Fibroblast of skin of right quadriceps (primary cell): ENCODE measurements at places on chromosomes 7 and 10.

GRCh38 chr7:124603066-124603465 lies 162.5 kb downstream of the GPR37 start:
- DNase-seq, result no peak

DNA sequence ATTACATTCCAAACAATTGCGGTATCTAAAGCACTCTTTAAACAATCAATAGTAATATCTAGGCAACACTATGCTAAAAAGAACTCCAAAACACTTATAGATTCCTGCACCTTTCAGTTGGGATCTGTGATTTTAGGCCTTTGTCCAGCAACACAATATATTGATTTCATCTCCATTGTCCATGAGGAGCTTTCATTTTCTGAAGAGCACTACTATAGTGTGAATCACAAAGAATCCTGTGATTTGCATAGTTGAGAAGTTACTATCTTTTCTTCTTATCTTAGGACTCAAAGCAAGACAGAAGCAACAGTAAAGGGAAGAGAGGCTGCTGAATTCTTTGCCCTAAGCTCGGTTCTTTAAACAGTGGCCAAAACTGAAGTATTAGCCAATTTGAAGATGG lies 846.8 kb downstream of the IPMK start:
- DNase-seq, result no peak

DNA sequence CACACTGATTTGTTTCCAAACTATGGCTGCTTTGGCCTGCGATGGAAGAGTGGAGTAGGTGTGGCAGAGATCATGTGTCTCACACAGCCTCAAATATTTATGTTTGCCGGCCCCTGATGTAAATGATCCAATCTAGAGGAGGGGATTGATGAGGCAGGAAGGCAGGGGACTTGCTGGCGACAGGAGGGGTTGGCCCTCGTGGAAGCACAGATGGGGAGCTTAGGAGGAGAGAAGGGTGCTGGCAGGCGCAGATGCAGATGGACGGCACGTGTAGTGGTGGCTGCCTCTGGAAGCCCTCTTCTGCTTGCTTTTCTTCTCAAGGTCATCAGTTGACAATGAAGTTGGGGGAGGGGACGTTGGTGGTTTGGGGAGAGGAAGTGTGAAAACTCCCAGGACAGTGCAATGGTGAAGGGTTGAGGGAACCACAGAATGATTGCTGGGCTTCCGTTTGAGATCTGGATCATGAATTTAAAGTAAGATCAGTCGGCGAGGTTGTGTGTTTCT lies 15.4 kb downstream of the COL13A1 start:
- DNase-seq, result peak; percentile 11

- DNase-seq, result no peak
Observed at GRCh38 chr10:80064120-80064886, 14.2 kb upstream of the TMEM254 start.

DNA sequence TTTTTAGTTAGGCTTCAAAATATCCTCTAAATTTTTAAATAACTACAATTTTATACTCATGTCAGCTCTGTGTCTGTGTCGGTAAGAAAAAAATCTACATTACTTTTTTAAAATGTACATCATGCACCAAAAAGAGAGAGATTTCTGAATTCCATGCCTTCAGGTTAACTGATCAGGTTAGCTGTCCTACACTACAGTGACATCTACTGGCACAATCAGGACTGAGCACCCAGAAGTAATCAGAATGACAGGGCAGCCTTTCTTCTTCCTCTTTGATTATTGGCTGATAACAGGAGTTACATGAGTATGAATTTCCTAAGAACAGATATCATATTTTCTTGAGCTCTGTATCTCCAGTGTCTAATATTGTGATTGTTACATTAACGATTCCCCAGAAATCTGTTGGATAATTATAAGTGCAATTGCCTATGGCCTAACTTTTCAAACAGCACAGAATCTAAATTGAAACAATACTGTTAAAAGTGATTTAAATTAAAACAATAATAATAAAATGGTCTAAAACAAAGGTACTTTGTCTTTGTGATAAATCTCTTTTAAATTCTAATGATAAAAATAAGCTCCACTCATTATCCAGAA lies 41.8 kb upstream of the HYCC1 start:
- peak; percentile 65 for DNase-seq
